ENCODE measurements at places on chromosomes 3 and 15.

GRCh38 chr3:125054449-125055329, 1.1 kb downstream of the HEG1 start:
- no peak for DNase-seq

GRCh38 chr15:62491642-62492041, 326.6 kb upstream of the C2CD4B start:
- no peak for DNase-seq

- no peak for DNase-seq
Measured at GRCh38 chr3:126488185-126488584, 12.5 kb upstream of the ZXDC start.

- DNase-seq = no peak
Measured at GRCh38 chr3:29694783-29695182, 413.9 kb downstream of the RBMS3 start.

DNA sequence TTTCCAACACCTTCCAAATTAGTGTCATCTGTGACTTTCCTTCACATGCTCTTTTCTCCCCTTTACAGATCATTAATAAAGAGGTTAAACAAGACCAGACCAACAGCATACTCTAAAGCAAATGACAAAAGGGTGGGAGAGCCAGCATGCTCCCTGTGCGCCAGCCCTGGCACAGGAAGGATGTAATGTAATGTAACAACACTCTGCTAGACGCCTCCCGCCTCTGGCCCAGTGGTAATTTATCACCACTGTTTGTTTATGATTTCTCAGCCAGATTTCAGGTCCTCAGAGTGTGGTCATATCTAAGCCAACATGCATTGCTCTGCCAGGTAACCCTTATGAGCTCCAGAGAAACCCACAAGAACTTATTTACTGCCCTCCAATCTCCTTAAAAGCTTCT, 189.5 kb upstream of the WNT5A start:
- DNase-seq = no peak

DNA sequence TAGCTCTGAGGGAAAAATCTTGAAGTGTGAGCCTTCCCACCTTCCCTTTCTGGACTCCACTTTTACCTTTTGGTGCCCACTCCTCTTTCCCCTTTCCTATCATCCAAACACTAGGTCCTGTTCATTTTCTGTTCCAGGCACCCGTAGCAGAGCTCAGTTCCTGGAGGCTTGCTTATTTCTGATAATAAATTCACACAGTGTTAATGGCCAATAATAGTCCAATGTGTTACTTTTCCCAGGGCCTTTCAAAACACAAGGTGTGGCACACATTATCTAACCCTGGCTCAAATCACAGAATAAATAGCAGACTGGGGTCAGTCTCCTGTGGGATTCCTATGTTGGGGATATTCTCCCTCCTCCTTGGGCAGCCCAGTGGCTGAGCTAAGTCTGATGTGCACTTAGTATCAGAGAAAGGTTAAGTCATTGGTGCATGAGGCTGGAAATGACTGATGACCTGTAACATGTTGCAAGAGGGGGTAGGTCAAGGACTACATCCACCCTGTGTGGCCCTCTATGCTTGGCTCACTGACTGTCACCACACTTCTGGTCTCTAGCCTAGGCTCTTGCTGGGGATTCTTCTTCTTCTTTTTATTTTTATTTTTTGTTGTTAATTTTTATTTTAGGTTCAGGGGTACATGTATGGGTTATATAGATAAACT, 43.7 kb upstream of the ROPN1 start:
- no peak for DNase-seq

GRCh38 chr15:88908697-88909621, 4.2 kb downstream of the MFGE8 start:
- no peak for DNase-seq

GRCh38 chr15:60643555-60643954, 164.6 kb upstream of the ICE2 start:
- no peak for DNase-seq

- no peak for DNase-seq
Measured at GRCh38 chr15:92938387-92938786, 38.3 kb downstream of the CHD2 start.

GRCh38 chr3:105867712-105868430, 941 bp downstream of the CBLB start:
- DNase-seq = no peak

DNA sequence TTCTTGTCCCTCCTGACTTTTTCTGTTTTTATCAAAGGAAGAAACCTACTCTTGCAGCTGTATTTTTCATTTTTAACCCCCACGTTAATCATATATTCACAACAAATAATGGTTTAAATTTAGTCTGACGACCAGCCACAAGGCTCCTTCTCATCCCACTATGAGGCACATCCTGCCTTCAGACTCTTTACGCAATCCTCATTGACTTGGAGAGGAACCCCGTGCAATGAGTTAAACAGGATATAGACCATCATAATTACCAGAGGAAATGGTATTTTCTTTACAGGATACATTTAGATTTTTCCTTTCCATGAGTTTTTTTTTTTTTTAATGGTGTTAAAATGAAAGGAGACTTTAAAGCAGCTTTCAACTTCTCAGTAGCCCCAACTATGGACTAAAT, 68.5 kb downstream of the WWTR1 start:
- DNase-seq = no peak

GRCh38 chr15:73781038-73781925, 28.1 kb upstream of the INSYN1 start:
- DNase-seq = no peak

DNA sequence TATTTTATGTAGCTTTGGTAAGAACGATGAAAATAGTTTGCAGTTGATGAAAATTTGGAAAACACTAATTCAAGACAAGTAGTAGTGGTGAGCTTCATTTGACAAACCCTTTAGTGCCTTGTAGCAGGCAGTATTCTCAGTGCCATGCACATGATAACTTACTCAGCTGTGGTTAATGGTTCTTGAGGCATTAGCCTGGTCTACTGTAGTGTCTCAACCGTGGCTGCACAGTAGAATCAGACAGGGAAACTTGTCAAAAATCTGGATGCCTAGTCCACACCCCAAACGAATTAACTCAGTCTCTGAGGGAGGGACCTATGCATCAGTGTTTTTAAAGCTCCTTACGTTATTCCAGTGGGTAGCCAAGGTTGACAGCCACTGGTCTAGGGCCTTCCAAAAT, 45.4 kb downstream of the PSMD6 start:
- DNase-seq = no peak

DNA sequence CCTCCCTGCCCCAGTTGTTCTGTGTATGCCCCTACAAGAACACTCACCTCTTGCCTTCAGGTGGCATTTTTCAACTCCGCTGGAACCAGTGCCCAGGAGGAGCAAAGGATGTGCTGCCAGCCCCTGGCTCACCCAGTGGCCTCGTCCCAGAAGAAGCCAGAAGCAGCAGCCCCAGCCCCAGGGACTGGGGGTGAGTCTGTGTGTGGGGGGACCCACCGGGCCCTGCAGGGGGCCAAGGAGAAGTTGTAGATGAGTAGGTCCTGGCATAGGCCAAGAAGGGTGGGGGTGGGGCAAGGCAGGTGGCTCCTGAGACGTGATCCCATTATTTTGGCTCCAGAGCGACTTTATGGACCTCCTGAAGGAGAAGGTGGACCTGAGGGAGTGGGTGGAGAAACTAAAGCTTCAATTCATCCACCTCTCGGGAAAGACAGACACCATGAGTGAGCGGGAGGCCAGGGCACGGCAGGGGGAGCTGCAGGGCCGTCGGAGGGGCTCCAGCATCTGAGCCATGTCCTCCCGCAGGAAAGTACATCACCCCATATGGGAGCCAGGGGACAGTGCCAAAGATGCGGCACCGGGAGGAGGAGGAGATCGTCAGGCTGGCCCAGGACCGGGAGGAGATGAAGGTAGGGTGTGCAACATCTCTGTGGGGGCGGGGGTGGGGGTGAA, 29.3 kb downstream of the NGRN start:
- no peak for DNase-seq

- DNase-seq = no peak
Measured at GRCh38 chr3:136885357-136886213, 23.6 kb downstream of the NCK1 start.

DNA sequence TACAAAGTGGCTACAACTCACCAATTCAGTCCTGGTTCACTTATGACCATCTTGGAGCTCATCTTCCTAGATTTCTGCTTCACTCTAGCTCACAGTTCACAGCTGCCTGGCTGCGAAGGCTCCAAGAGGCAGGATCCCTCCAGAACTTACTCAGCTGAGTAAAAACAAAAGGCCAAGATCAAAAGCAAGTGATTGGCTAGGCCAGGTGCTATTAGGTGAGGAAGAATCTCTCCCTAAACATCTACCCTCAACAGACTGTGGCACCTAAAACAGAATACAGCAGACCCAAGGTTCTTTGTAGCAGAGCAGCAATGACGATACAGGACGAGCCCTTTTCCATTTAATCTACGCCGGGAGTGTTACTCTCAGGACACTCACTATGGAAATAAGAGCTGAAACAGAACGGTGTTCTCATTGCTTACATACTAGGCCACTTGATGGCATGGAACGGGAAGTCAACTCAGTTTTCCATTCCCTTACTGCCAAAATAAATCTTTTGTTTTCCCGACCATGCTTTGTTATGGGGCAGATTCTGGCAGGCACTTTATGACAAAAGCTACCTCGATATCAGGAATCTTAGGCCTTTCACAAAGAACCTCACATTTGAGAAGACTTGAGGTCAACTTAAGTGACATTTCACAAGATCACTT, 901 bp downstream of the ICE2 start:
- no peak for DNase-seq

- no peak for DNase-seq
Measured at GRCh38 chr3:40337136-40338108, 27.9 kb downstream of the EIF1B start.

DNA sequence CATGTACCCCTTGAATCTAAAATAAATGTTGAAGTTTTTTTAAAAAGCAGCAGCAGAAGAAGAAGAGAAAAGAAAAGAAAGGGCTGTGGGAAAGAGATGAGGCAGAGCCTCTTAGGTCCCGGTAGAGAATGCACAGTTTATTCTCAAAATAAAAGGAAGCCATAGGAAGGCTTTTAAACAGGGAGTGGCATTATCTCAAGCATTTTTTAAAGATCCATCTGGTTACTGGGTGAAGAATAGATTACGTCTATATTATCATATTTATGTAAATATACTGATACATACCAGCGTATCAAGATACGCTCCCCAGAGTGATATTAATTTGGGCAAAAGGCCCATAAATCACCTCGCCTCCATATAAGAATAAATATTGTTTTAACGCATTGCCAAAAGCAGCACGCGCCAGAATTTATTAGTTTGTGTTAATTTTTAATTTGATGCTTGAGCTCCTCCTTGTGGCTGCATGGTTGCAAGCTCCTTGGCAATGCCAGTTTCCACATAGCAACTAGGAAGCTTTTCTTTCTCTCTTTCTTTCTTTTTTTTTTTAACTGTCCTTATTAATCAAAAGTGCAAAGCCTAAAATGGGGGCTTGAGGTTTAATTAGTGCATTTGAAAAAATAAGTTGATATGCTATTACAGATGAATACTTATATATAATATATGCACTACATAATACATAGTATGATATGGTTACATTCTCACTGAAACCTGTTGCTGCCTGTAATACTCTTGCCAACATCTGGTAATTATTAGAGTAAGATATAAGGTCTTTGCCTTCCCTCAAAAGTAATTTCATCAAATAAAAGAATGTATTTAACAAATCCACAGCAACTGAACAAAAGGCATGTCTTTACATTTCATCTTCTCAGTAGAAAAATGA, 242.8 kb upstream of the UBE2E2 start:
- DNase-seq = no peak

DNA sequence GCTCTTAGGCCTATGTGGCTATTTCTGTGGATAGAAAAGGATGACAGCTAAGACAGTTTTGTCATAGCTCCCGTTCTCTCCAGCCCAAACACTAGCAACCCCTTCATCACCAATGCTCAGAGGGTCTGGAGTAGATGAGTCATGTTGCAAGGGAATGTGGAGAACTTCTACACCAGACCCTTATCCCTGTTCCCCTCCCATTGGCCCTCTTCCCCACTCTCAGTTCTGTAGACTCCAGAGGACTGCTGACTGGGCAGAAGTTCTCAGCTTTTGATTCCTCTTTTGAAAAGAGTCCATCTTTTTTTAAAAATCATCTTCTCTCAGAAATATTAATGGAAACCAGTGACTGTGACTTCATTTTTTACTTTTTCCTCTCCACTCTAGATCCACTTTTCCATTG, 2.4 kb upstream of the MYZAP start:
- no peak for DNase-seq

DNA sequence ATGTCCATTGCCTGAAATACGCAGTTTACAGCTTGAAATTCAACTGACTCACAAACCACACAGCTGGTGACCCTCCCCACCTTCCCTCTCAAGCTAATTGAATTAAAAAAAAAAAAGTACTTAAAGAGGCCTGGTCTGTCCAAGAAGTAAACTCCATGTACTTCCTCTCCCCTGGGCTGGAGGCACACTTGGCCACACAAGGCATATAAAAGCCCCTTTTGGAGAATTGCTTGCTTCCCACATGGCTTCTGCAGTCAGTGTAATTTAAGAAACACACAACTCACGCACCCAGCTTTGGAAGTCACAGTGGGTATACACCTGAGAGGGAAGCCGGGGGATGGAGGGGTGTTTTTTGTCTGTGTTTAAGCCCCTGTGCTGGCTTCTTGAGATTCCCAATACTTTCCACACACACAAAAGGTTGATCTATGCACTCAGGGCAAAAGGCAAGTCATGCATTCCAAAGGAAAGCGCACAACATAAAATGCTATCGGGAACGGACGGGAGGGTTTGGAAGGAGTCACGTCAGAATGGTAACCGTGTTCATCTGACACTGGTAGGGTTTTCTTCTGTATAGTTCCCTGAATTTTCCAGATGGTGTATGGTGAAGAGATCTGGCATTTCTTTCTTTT, 106.6 kb upstream of the ALDH1A3 start:
- DNase-seq = no peak

DNA sequence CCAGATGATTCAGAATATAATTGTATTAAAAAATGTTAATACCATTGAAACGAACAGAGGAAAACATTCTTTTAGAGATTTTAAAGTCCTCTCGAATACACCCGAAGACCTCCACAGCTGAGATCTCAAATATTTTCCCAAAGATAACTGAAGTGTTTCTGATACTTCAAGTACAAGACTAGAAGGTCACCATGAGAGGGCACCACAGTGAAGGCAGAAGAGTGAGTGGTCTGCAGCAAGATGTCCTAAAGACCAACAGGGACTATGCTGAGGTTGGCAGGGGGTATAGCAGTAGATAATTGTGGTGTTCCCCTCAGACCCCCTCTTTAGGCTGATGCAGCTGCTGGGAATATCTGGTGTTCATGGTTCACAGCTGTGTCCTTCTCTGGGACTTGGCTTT, 156.5 kb downstream of the PDCD6IP start:
- DNase-seq = no peak

- DNase-seq = no peak
Measured at GRCh38 chr3:42742688-42743087, 30.4 kb downstream of the CCDC13 start.

GRCh38 chr3:33115024-33115768, 1.4 kb downstream of the CRTAP start:
- no peak for DNase-seq

DNA sequence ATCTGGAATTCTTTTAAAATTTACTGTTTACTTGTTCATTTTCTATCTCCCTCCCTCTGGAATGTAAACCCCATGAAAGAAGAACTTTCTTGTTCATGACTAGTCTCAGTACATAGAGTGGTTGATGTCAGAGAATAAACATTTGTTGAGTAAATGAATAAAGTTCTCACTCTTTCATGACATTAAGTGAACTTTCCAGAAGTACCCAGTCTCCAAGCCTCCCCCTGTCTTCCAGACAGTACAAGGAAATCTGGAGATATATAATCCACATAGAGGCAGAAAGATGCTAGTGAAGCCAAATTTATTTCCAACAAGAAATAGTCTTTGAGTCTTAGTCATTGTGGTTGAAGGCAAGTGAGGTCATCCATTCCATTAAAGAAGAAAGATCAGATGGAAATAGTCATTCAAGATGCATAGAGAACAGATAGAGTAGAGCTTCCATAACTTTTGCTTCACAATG, 71.5 kb upstream of the GALNT15 start:
- no peak for DNase-seq
